ENCODE measurements at places on chromosomes 4 and X.
A peak's percentile ranks its signal among the peaks of the same experiment; 100 is the strongest.

DNA sequence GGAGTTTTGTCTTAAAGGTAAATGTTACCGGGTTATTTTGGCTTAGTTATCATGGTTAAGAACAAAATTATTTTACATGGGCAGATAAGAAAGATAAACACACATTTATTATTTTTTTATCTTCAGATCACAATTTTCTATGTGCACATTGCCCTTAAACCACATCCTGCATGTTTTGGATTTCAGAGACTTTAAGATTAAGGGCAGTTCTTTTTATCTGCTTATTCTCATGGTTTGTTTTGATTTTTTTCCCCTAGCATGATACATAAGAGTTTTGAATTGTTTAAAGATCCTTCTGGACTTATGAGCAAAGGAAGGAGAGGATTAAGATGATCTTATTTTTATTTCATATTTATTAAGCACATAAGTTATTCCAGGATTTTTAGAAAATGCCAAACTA, 190.1 kb upstream of the BMP3 start:
- no peak for DNase-seq

DNA sequence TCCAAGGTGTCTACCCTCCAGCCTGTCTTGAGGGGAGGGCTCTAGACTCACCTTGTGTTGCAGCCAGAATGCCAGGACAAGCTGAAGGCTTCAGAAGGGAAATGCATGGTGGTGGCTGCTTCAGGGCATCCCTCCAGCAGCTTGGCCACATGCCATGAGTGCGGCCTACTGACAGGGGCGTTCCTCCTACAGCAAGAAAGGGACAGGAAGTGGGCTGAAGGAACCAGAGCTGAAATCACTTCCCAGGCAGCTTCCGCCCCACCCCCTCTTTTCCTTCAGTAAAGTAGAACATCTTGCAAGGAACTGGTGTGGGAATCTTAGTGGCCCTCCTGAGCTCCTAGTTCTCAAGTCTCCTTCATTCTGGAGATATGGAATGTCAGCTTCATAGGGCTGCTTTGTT, 167.5 kb upstream of the DGKK start:
- no peak for DNase-seq

- no peak for DNase-seq
These were observed 775 bp downstream of the SHROOM4 start for GRCh38 chrX:50812995-50813842.

- DNase-seq = no peak
These were observed 49.8 kb upstream of the HSD17B10 start for GRCh38 chrX:53483838-53484405.

GRCh38 chrX:21745756-21746155, 12.2 kb downstream of the SMPX start:
- DNase-seq = peak; percentile 0

DNA sequence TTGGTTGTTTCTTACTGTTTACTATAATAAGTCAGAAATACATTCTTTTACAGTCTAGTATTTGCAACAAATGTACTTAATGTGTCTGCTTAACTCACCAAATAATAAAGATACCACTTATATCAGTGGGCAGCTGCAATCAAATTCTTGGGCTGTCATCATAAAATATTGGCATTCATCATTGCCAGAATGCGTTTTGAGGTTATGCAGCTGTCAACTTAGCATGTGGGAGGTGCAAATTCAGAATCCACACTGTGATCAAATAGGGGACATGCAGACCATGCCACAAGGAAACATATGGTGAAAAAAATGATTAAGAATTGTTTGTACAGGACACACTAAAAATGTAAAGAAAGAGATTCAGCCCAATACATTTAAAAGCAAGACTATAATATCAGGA, 86.5 kb downstream of the HCCS start:
- no peak for DNase-seq

- no peak for DNase-seq
These were observed 188.8 kb downstream of the LRBA start for GRCh38 chr4:150826306-150826705.

DNA sequence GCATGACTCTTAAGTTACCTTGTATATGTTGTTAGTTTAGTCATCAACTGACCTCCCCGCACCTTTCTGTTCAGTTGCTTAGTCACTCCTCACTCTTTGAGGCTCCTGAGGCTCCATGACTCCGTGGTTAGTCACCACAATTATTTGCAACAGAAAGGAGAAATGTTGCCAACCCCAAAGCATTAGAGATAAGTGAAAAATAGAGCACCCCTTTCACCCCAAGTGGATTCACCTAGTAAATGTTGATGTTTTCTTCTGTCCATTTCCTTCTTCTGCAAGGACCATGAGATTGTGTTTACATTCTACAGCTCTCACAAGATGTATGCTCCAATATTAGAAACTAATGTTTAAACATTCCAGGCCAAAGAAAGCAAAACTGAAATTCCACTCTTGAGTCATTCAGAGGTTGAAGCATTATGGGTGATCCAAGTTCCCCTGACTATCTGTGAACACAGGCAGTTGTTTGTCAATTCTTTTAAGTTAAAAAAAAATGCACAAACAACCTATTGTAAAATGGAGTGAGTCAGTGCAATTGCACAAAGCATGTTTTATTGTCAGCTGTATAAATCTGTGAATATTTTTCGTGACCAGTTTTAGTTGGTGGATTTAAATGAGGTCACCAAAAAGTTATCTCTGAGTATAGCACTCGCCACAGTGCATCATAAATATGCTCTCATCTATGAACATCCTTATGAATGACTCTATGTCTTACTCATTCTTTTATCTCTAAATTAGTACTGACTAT, 552.4 kb upstream of the MAGEB2 start:
- DNase-seq = peak; percentile 57

All from SW 1271 (cell line).